ENCODE measurements at places on chromosomes 5 and 9.

- no peak for DNase-seq
Measured at GRCh38 chr5:130502702-130503101, 598.4 kb downstream of the CHSY3 start.

- DNase-seq: no peak
Measured at GRCh38 chr5:128241051-128241695, 157.6 kb downstream of the SLC12A2 start.

DNA sequence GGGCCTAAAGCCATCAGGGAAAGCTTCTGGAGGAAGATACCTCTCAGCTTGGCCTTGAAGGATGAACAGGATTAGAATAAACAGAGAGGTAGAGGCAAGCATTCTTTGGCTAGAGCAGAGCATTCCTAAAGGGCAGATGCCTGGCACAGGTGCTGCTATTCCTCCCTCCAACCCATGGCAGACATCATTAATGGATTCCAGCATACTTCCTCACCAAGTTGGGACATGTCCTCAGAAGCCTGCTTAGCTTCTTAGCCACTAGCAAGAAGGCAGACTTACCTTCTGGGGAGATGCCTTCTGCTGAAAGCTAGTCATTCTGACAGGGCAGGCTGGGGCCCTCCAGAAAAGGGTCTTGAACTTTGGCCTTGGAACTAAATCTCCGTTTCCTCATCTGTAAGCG lies 122.0 kb downstream of the RGS3 start:
- DNase-seq: no peak

- no peak for DNase-seq
Measured at GRCh38 chr9:93100276-93100636, 4.2 kb downstream of the CARD19 start.

- DNase-seq: no peak
Measured at GRCh38 chr5:145990170-145990569, 53.8 kb downstream of the SH3RF2 start.

DNA sequence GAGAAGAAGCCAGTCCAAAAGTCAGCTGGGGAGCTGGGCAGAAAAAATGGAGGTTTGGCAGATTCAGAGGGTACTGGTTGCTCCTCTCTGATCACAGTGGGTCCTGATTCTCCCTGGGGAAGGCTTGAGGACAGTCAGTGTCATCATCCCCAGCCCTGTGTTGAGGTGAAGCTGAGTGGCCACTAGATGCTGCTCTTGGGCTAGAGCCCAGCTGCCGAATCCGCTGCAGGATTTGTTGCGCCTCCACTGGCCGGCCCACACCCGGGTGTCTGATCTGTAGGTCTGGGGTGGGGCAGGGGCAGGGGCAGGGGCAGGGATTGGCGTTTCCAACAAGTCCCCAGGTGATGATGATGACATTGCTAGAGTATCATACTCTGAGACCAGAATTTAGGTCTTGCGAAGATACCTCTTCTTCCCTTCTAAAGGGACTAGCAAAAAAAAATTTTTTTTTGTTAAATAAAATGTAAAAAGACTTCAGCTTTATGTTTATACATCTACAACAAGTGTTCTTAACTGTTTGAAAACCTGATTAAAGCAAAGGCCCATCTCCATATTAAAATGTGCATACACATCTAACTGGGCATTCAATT lies 106.8 kb downstream of the PDE6A start:
- no peak for DNase-seq

DNA sequence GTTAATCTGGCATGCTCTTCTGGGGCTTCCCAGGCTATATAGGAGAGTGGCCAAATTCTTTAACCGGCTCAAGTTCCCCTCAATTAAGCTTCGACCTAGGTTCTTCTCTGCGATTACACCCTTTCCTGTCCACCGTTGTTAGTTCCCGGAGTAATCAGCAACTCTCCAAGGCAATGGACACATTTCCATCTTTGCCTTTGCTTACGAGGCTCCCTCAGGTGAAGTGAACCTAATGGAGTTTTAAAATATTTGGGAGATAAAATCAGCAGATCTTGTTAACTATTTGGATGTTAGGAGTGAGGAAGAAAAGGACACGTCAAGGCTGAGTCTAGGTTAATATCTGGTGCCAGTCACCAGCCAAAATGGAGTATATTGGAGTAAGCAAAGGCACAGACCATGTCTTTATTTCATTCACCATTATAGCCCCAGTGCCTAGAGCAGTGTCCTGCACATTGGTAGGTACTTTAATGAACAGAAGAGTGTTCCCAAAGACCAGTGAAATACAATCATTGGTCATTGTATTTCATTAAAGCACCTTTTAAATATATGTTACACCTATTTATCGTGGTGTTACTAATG lies 515 bp downstream of the UTP15 start:
- DNase-seq: no peak

DNA sequence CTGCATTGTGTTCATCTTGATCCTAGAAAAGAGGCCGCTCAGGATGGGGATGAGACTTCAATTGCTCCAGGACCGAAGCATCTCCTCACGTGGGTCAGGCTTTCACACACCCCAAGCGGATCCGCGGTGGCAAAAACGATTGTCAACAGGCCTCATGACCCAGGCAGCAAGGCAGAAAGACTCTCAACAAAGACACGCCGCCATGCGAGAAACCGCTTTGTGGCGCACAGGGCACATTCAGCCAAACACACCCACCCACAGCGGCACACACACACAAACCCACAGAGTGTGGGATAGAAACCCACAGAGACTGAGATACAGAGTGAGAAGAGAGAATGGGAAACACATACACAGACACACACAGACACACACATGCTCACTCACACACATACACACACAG lies 483.4 kb downstream of the SPATA31A7 start:
- DNase-seq: no peak

- DNase-seq: no peak
Measured at GRCh38 chr5:5404381-5404780, 18.1 kb upstream of the ICE1 start.

GRCh38 chr9:72926506-72926905 lies 26.3 kb downstream of the ALDH1A1 start:
- DNase-seq: no peak

- no peak for DNase-seq
Measured at GRCh38 chr9:78463750-78464149, 166.8 kb downstream of the PSAT1 start.

- no peak for DNase-seq
Measured at GRCh38 chr5:91937121-91937520, 554.0 kb upstream of the ARRDC3 start.

DNA sequence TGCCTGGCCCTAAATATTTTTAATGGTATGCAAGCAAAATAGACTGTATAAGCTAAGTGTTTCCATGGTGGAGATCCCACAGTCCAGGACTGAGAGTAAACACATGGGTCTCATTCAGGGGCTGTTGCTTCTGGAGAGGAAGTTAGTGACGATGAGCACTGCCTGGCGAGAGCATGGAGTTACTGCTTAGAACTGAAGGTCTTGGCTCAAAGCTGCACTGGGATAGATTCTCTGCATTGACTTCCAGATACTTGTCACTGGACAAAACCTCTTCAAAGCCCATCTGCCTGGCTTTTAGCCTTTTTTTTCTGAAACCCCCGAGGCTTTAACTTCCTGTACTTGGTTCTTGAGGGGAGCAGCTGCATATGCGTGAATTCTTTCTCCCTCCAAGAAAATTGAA lies 39.2 kb downstream of the GPR107 start:
- DNase-seq: no peak

DNA sequence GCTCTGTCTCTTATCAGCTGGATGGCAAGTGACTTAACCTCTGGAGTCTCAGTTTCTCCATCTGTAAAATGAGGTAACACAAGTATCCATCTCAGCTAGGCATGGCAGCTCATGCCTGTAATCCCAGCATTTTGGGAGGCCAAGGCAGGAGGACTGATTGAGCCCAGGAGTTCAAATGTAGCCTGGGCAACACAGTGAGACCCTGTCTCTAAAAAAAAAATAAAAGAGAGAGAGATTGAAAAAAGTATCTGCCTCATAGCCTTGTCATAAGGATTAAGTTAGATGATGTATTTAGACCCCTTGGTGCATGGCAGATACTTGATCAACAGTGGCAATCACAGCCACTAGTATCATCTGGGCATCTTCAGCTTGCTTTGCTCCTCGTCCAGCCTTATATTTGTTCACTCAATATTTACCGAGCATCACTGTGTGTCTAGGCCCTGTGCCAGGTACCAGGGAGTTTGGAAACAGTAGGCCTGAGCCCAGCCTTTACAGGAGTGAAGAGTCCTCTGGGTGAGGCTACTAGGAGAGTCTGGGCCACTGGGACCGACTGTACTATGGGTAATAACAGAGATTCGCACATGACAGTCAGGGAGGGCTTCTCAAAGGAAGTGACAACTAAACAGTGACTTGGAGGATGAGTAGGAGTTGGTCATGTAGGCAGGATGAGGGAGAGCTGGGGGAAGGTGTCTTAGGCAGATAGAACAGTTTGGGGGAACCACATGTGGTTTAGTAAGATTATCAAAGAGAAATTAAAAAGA lies 34.2 kb downstream of the CORO2A start:
- DNase-seq: no peak

DNA sequence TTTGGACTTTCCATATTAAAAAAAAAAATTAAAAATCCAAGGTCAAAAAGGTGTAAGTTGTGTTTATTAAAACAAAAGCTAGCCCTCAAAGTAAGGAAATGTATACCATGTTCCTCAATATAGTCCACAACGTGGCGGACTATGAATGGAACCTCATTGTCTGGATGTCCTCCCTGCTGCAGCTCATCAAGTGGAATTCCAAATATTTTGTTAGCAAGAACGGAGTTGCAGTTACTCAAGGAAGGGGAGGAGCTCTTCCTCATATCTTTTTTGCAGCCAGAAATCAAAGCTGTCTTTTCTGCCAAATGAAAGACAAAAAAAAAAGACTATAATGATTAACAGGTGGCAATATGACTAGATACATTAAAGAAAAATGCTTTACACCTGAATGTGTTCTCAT lies 14.0 kb downstream of the FAM13B start:
- DNase-seq: no peak

DNA sequence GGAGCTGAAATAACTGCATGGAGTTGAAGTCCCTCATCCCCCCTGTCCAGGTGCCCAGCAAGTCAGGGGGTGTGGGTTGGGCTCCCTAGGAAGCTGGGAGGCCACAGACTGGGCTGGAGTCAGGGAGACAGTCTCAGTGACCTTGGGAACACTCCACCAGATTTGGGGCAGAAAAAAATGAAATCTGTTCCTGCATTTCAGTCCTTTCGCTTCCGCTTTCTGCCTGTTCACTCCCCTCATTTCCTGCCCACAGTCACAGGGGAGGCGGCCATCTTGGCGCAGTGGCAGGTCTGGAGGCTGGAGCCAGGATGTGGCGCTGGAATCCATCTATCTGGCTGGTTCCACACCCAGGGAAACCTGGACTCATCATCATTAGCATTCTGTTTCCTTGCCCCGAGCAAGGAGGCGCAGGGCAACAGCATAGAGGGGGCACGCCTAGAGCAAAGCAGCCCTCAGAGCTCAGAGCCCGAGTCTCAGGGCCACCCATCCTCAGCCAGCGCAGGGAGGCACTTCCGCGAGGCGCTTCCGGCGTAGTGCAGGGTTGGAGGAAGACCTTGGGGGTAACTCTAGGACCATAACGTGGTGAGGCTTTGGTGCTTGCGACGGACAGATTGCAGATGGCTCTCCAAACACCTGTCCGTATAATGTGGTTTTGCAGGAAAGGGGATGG lies 86.2 kb upstream of the HSPA9 start:
- no peak for DNase-seq

- DNase-seq: no peak
Measured at GRCh38 chr5:96945144-96945897, 9.4 kb downstream of the LNPEP start.

GRCh38 chr9:107105784-107106183 lies 177.3 kb upstream of the RAD23B start:
- no peak for DNase-seq

- DNase-seq: no peak
Measured at GRCh38 chr9:84929068-84929467, 259.5 kb downstream of the NTRK2 start.

DNA sequence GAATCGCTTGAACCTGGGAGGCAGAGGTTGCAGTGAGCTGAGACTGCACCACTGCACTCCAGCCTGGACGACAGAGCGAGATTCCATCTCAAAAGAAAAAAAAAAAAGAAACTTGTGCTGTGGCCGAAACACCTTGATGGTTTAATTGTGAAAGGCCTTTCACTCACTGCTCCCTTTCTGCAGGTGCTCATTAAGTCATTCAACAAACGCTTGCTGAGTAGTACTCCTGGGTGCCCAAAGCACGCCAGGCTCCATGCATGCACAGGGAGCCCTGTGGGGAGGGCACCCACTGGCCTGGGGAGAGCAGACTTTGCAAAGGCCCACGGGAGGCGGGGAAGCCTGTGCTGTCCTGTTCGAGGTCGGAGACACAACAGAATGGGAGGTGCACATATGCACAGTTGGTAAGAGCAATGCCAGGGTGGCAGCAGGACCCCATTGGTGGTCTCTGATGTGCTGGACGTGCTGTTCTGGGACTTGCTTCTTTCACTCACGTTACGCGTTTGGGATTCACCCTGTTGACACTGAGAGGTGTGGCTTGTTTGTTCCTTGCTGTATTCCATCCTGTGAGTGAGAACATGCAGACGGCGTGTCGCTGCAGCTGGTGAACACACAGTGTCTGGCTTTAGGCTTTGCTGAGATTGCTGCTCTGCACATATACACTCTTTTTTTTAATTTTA lies 3.0 kb upstream of the ENTPD2 start:
- no peak for DNase-seq

DNA sequence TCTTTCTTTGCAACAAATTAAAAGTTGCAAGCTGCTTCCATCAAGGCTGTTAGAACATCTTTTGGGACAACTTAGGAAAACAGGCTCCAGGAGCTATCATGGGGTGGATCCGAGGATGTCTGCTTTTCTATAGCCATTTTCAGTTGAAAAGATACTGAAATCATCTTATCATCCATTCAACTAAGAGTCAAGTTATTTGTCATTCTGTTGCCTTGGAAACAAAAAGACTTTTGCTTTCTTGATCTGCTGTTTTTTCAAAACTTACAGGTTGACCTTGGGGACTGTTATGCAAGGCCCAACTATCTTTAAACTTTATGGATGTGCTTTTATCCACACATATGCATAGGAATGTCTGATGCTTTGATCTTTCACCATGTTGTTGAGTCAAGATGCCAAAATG lies 545.3 kb upstream of the DAP start:
- no peak for DNase-seq

DNA sequence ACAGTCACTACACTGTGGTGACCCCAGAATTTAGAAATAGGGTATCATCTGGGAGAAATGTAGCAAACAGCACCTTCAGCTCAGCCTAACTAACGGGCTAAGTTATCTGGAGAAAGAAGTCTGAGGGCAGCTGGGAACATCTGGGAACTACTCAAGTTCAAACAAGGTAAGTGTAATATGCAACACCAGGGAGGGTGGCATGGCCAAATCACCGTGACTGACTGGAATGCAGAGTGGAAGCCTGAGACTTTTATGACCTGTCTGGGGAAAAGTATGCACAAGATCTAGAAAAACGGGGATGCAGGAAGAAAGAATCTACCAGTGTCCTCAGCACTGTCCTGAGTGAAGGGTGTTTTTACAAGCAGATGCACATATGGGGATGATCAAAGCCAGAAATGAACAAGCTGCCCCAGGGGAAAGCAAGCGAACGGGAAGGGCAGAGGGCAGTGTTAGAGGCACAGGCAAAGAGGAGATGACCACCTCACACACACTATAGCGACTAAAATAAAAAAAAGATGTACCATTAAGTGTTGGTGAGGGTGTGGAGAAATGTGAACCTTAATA lies 59.9 kb downstream of the SERINC5 start:
- no peak for DNase-seq

- DNase-seq: no peak
Measured at GRCh38 chr5:88824892-88825583, 57.9 kb downstream of the MEF2C start.

- DNase-seq: no peak
Measured at GRCh38 chr9:128503870-128504269, 649 bp upstream of the GLE1 start.

- DNase-seq: no peak
Measured at GRCh38 chr9:76107482-76107881, 217.0 kb downstream of the PCSK5 start.

All from NCI-H1048 (cell line).